ENCODE measurements at places on chromosomes 6 and 20. TPM values are rescaled to one million over a fixed set of nuclear protein-coding genes. Genes with fewer than 3 reads are reported as not detected.

CST7 gene
- not detected for total RNA-seq

TRMT6 gene
- 6.7 TPM for total RNA-seq

RSPH3 gene
- total RNA-seq: 4.0 TPM

BFSP1 gene
- 2.1 TPM for total RNA-seq

KCNG1 gene
- total RNA-seq: 3.4 TPM

HMGCLL1 gene
- total RNA-seq: not detected

CST1 gene
- total RNA-seq: not detected

ULBP3 gene
- 5.3 TPM for total RNA-seq

TNXB gene
- 0.49 TPM for total RNA-seq

ROMO1 gene
- total RNA-seq: 222 TPM

KCTD20 gene
- 55.9 TPM for total RNA-seq

TMEM181 gene
- total RNA-seq: 55.4 TPM

HLA-DMB gene
- 1.0 TPM for total RNA-seq

FAM209B gene
- not detected for total RNA-seq

TMEM170B gene
- total RNA-seq: 3.6 TPM

CASP8AP2 gene
- total RNA-seq: 8.4 TPM

ADGRF5 gene
- total RNA-seq: 276 TPM

SLC22A2 gene
- not detected for total RNA-seq

COL9A3 gene
- 0.32 TPM for total RNA-seq

AGPAT1 gene
- 5.3 TPM for total RNA-seq

CAGE1 gene
- under 0.01 TPM for total RNA-seq

MTFR2 gene
- 3.6 TPM for total RNA-seq

PDYN gene
- not detected for total RNA-seq

SLC35D3 gene
- not detected for total RNA-seq

KCNK5 gene
- total RNA-seq: not detected

ENTPD6 gene
- total RNA-seq: 40.0 TPM

MEI4 gene
- under 0.01 TPM for total RNA-seq

GNMT gene
- total RNA-seq: not detected

RAB44 gene
- total RNA-seq: under 0.01 TPM

DEFB132 gene
- total RNA-seq: not detected

HLA-DOA gene
- total RNA-seq: not detected

ACTL10 gene
- total RNA-seq: 1.6 TPM

UBE2C gene
- total RNA-seq: 20.7 TPM

SLC26A8 gene
- total RNA-seq: not detected

NOX3 gene
- not detected for total RNA-seq

LKAAEAR1 gene
- total RNA-seq: 0.25 TPM

RSPO4 gene
- total RNA-seq: not detected

TAGAP gene
- not detected for total RNA-seq

C6orf15 gene
- not detected for total RNA-seq

TMC2 gene
- total RNA-seq: not detected

Measured in bladder microvascular endothelial cell (primary cell).